M059J (cell line): ENCODE measurements at places on chromosomes 3 and 15. TPM values are rescaled to one million over a fixed set of nuclear protein-coding genes. Genes with fewer than 3 reads are reported as not detected.

SPTSSB gene
- total RNA-seq, result not detected in 2 replicates

- DNase-seq, result no peak
These were observed 77.0 kb downstream of the EPHA3 start for GRCh38 chr3:89184151-89184995.

DNA sequence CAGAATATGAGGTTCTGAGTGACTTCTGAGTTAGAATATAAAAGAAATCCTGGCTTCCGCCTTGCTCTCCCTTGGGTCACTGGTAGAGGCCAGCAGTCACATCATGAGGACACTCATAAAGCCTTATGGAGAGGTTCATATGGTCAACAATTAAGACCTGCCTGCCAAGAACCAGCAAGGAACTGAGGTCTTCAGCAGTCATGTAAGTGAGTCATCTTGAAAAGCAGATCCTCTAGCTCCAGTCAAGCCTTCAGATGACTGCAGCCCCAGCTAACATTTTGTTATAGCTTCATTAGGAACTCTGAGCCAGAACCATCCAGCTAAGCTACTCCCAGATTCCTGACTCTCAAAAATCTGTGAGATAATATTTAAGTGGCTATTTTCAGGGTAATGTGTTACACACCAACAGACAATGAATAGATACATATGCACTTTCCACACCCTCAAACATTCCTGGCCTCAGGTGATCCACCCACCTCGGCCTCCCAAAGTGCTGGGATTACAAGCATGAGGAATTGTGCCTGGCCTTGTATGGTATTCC is 447.2 kb downstream of the SHQ1 start:
- DNase-seq, result peak; percentile 21

GRCh38 chr15:96521386-96521785 is 190.9 kb downstream of the NR2F2 start:
- DNase-seq, result no peak

RPL4 gene
- total RNA-seq, result 2,422 and 2,963 TPM in 2 replicates

DNA sequence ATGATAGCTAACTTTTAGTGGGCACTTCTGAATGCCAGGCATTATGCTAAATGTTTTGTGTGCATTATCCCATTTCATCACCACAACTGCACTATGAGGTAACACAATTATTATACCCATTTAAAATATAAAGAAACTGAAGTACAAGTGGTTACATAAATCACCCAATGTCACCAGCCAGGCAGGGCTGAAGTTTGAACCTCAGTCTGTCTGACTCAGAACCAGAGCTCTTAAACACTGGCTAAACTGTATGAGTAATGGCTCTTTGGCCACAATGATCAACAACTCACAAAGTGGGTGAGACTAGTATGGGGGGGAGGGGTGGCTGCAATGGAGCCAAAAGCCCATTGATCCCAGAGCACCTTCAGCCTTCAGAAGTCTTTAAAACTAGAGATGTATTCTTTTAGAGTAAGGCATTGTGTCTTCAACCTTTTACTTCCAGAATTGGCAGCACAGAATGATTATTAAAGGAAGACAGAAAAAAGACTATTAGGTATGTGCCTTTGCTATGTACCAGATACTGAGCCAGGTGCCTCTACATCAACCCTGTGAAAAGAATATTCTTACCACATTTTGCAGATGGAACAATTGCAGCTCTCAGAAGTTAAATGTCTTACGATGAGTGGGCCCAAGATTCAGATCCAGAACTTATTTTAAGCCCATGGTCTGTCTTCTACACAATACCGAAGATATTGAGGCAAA is 166.9 kb downstream of the UACA start:
- peak; percentile 96 for DNase-seq

GRCh38 chr3:29597376-29598008 is 316.6 kb downstream of the RBMS3 start:
- DNase-seq, result no peak

DNA sequence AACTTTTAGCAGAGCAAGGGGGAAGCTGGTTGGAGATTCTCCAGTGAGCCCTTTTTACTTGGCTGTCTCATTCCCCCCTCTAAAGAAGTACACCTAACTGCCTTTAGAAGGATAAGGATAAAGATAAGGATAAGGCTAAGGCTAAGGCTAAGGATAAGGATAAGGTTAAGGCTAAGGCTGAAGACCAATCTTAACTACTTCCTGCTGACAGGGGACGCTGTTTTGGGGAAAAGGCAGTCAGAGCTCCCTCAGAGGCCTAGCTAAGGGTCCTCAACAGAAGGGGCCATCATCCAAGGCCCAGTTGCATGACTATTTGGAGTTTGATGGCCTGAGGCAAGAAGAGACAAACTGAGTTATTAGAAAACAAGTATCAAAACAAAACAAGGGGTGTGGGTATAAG is 94.3 kb upstream of the ARPP21 start:
- no peak for DNase-seq

FBXO40 gene
- total RNA-seq, result not detected in 2 replicates

LSG1 gene
- total RNA-seq, result 47.5 and 70.7 TPM in 2 replicates

DNA sequence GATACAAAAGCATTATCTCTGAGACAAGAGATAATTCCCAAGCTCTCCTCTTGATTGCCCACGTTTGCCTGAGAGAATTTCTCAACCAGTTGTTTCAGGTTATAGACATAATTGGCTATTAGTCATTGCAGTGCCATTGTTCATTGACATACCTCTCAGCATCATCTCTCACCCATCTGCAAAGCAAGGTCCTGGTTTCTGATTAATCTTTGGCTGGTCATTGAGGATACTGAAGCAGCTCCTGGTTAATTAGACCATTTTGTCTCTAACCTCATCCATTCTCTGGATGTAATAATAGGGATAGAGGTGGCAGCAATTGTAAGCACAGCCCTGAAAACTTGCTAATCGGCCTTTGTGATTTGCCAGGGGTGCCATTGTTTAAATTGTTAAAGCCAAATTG is 104.2 kb downstream of the CNTN6 start:
- no peak for DNase-seq

- peak; percentile 61 for DNase-seq
These were observed 3.8 kb upstream of the GABPB1 start for GRCh38 chr15:50358845-50359244.

- DNase-seq, result no peak
These were observed 64.9 kb upstream of the SPRED1 start for GRCh38 chr15:38187630-38188313.

NR2F2 gene
- 34.1 and 37.8 TPM in 2 replicates for total RNA-seq

DNA sequence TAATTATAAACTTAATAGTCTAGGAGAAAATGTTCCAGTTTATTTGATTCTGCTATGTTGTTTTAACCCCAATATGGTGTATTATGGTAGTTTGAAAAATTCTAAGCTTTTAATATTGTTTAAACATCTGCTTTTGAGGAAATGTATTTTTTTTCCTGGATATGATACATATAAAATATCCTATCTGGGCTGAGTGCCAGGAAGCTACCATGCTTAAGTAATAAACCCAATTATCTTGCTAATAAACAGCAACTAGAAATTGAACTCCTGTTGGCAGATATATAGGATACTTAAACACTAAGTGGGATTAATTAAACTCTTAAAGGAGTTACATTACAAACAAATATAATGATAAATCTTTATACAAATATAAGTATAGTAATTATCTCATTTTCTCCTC is 293.7 kb upstream of the GRM7 start:
- DNase-seq, result no peak

DNA sequence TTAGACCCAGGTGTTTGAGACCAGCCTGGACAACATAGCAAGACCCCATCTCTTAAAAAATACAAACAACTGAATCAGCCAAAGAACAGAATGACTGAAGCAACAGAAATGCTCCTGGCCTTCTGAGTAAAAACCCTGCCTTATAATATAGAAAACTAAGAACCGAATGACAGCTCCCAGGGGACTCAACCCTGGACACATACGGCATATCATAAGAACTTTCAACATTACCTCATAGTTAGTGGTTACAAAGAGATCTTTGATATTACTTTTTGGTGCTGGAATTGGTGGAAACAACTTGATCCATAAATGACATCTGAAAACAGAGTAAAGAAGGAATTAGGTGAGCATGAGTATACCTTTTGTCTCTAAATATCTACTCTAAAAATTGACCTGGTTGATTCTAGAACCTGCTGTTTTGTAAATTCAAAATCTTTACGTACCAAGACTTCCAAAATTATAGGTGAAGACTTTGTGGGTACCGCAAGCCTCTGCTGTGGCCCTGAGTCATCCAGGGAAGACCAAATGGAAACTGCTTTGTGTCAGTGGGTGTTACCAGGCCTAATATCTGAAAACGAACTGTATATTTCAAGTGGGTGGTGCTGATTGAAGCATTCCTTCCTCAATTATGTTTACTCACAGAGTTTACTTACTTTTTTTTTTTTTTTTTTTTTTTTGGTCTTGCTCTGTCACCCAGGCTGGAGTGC is 35.5 kb downstream of the IL5RA start:
- DNase-seq, result no peak

DNA sequence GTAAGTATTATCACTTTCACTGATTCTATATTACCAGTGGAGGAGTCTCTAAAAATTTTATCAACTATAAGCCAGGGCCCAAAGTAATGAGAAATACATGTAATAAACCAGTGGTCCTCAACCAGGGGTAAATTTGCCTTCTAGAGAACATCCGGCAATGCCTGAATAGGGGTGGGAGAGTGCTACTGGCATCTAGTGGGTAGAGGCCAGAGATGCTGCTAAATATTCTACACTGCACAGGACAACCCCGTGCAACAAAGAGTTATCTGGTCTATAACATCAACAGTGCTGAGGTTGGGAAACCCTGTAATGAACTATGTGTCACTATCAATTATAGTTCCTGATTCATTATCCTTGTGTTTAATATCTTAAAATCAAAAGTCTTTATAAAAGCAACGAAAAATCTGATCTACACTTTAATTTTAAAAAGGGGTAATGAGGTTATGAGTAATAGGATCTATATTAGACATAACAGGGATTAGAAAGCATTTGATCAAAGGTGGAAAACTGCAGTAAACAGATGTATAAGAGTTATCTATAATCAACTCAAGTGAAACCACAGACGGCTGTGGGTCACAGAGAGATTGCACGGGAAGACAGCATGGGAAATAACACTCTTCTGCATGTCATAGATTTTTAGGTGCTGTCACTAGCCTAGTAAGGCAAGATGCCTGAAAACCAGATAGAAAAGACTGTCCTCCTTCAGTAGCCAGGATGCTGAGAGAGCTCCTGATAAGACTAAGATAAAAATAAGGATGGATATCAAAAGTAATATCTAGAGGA is 2.0 kb downstream of the LYSMD2 start:
- no peak for DNase-seq

DNA sequence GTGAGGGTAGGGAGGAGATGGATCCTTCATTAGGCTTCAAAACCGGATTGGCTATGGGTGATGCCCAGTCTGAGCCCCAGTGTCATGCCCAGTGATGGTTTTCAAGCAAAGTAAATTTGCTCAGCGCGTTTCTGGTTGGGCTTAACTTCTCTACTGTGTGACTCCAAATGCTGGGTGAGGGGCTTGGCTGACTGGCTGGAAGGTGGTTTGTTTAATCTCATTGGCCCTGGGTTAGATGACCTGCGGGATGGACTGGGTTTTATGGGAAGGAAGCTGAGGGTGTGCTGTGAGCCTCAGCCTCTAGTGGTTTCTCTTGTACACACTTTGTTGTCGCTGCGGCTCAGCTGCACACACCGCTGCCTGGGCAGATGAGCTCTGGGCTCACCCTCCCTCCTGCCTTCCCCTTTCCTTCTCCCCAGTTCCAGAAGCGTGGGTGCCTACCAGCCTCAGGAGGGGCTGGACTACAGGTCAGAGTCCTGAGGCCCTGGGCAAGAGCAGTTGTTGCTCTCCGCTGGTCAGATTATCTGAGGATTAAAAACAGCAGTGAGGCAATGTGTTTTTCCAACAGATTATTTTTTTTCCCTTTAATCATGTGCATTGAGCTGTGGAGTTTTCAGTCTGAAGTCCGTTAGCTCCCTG is 18.6 kb downstream of the PDIA5 start:
- peak; percentile 63 for DNase-seq

DNA sequence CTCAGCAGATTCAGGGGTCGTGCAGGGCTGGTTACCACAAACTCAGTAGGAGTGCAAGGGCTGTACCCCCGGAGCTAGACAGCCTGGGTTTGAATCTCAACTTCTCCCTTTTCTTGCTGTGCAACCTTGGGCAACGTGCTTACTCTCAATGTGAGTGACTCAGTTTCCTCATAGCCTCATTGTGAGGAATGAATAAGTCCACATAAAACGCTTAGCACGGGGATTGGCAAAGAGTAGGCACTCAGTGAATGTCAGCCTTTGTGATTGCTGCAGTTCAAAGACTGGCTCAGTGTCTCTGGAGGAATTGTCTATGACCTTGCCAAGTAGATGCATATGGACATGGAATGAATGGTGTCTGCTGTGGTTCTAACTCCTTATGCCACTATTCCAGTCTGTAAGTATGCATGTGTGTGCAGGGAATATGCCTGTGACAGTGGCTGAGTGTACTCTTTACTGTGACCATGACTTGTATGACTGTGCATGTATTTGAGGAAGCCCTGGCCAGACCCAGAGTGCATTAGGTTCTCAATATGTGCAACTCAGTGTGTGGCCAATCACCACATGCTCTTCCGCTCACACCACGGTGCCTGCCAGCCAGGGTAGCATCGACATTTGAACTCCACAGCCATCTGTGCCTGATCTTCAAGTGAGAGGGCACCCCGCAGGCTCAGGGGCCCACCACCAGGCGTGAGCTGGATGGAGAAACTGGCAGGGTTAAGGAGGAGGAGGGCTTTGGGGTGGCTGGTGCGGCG is 900 bp upstream of the HYAL3 start:
- peak; percentile 29 for DNase-seq

LMAN1L gene
- not detected in 2 replicates for total RNA-seq

EXD1 gene
- not detected in 2 replicates for total RNA-seq

RETNLB gene
- not detected in 2 replicates for total RNA-seq

MLF1 gene
- total RNA-seq, result 30.7 and 38.6 TPM in 2 replicates

EOMES gene
- 0.10 TPM in 1 of 2 replicates, not detected in the other for total RNA-seq
